CD4-positive, alpha-beta T cell treated with Interleukin-1 beta for 1 hour (primary cell): ENCODE measurements at places on chromosomes 7 and 10.

- DNase-seq, result no peak
Observed at GRCh38 chr7:37081436-37081835, 357.1 kb upstream of the AOAH start.

GRCh38 chr10:128814024-128814423 is 653.0 kb upstream of the MGMT start:
- no peak for DNase-seq

DNA sequence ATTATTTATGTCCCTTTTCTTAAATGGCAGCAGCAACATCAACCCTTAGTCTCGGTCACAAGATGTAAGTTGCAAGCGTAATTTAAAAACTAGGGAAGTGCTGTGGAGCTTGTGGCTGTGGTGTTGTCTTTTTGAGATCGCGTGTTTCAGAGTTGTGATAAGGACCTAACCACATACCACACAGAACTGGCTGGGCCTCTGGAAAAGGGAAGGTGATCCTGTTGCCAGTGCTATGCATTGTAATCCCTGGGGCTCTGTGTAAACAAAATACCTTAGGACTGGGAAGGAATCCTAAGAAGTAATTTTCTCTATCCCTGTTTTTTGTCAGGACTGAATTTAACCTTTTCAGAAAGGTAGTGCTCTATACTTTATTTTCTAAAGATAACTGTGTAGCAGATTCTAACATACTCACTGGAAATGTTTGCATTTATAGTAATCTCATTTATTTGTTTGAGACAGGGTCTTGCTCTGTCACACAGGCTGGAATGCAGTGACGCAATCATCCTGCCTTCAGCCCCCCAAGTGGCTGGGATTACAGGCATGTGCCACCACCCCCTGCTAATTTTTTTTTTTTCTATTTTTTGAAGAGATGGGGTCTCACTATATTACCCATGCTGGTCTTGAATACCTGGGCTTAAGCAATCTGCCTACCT is 60.4 kb downstream of the INPP5F start:
- peak; percentile 15 for DNase-seq

- DNase-seq, result no peak
Observed at GRCh38 chr7:111866787-111867186, 304.5 kb upstream of the IMMP2L start.

DNA sequence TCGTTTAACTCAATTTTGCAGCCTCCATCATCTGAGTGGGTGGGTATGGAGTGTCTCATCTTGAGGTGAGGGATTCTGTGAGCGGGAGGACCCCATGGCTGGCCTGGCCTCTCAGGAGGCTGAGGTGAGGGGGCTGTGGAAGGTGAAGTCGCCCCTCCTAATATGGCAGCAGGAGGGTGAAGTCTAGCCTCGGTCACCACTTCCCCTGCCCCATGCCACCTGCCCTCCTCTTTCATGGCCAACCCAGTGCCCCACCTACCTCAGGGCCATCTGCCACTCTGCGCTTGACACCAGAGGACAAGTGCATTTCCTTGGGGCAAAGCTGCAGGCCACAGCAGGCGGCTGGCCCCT is 8.7 kb downstream of the RASGEF1A start:
- DNase-seq, result no peak

- peak; percentile 79 for DNase-seq
Observed at GRCh38 chr10:17029581-17030271, 99.9 kb downstream of the CUBN start.

DNA sequence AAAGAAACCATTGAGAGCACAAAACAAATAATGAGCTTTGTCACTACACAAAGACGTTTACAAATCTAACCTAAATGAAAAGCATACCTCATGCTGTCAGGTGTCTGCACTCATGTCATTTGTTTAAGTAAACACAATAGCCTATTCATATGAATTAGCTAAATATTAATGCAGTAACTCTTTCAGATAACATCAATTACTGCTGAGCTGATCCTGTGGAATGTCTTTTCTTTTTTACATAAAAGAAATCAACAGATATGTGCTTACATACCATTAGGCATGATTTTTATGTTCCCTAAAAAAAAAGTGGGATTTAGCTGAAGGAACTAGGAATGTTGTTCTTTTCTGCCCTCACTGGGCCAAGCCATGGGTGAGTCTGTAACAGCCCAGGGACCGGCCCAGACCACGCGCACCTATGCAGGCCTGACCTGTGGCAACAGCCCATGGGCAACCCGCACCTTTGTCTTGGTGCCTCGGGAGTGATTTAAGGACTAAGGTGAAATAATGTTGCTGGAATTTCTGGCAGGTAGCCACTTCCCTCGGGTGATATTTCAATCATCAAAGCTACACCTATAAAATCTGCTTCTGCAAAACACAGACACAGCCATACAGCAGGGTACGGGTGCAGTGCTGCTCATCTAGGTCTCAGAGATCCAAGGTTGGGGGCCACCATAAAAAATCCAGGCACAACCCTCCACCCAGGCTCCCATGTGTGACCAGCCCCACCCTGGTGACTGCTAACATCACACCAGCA is 44.6 kb downstream of the FGFR2 start:
- no peak for DNase-seq

GRCh38 chr10:5416981-5417380 is 4.6 kb downstream of the NET1 start:
- DNase-seq, result no peak

DNA sequence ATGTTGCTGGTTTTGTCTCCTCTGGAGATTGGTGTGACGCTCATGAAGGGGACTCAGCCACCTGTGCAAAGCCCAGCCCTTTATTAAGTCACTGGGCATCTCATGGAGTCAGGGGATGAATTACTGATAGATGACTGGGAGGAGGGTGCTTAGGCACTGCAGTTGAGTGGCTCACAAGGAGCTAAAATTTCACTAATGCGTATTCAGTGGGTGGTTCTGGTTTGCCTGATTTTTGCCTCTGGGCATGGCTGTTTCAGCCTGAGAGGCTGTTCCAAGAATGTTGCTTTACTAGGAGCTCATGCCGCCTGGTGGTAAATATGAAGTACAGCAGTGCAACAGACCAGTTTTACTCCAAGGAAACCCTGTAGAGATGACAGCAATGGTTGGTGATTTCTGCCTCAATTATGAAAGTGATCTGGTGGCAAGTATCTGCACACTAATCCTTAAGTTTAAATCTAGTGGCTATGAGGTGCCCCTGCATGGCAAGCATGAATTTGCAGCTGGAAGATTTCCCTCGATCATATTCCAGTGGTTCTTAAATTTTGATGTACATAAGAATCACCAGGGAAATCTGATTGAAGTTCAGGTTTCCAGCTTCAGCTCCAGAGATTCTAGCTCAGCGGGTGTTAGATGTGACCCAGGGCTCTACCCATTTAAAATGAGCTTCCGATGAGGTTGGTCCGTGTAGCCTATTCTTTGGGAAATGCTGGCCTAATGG is 19.9 kb downstream of the ACTA2 start:
- DNase-seq, result peak; percentile 59

GRCh38 chr10:65793738-65794425 is 1132.0 kb upstream of the LRRTM3 start:
- no peak for DNase-seq

- no peak for DNase-seq
Observed at GRCh38 chr7:131489196-131489595, 67.2 kb downstream of the PODXL start.

GRCh38 chr7:85593355-85593754 is 406.5 kb upstream of the SEMA3D start:
- no peak for DNase-seq

- DNase-seq, result peak; percentile 33
Observed at GRCh38 chr7:90629297-90629918, 33.3 kb downstream of the CDK14 start.

GRCh38 chr10:99984211-99985034 is 25.3 kb downstream of the DNMBP start:
- DNase-seq, result no peak

- DNase-seq, result no peak
Observed at GRCh38 chr10:132336919-132337407, 5.0 kb downstream of the LRRC27 start.

DNA sequence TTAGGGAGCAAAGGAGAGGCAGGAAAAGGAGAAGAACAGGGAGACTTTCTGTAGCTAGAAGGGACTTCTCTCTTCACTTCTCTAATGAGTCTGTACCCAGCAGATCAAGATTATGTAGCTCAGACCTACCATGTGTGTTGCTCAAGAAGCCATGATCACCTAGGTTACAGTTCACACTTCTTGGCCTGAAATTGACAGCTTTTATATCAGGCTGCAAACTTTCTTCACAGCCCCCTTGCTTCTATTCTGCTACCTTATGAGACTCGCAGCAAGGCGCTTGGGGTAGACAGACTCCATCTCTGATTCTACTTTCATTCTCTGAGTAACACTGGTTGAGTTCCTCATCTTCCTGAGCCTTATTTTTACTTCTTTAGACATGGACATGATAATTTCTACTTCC is 19.6 kb upstream of the GIMAP2 start:
- peak; percentile 59 for DNase-seq

DNA sequence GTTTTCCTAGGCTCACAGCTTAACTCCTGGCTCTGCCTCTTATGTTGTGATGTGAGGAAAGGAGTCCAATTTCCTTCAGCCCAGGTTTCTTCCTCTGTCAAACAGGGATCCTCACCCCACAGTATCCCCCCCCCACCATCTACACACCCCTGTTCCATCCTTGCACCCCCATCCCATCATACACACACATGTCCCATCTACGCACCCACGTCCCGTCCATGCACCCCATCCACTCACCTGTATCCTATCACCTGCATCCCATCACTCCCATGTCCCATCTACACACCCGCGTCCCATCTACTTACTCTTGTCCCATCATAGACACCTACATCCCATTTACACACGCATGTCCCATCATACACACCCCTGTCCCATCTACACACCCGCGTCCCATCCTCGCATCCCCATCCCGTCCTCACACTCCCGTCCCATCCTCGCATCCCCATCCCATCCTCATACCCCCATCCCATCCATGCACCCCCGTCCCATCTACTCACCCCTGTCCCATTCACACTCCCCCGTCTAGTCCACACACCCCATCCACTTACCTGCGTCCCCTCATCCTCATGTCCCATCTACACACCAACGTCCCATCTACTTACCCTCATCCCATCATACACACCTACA is 117.3 kb downstream of the TRRAP start:
- DNase-seq, result no peak

DNA sequence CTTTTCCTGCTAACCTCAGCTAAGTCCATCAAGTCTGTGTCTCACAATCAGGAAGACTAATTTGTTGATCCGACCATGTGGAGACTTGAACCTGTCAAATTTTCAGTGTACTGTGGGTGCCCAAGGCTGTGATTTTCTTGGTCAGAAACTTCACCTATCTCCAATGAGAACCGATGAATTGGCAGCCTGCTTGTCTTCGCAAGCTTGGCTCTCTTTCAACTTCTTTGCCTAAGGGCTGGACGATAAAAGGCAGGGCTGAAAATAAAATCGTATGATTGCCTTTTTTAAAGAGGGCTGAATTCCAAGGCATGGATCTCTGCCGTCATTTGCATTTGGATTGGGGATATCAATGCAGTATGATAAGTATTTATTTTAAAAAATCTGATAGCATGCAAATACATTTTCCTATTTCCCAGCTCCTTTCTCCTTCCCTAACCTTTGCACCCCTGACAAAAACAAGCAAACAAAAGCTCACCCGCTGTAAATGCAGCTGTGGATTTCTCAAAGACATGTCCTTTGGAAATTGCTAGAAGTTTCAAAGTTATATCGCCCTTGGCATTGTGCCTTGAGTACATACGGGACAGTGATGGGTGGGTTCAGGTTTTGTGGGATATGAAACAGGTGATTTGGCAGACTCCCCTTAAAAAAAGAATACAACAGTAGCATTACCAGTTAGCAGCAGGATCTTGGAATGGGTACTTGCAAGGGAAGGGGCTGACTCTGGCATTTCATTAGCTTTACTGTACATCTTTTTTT is 80.6 kb downstream of the NPTX2 start:
- DNase-seq, result no peak

DNA sequence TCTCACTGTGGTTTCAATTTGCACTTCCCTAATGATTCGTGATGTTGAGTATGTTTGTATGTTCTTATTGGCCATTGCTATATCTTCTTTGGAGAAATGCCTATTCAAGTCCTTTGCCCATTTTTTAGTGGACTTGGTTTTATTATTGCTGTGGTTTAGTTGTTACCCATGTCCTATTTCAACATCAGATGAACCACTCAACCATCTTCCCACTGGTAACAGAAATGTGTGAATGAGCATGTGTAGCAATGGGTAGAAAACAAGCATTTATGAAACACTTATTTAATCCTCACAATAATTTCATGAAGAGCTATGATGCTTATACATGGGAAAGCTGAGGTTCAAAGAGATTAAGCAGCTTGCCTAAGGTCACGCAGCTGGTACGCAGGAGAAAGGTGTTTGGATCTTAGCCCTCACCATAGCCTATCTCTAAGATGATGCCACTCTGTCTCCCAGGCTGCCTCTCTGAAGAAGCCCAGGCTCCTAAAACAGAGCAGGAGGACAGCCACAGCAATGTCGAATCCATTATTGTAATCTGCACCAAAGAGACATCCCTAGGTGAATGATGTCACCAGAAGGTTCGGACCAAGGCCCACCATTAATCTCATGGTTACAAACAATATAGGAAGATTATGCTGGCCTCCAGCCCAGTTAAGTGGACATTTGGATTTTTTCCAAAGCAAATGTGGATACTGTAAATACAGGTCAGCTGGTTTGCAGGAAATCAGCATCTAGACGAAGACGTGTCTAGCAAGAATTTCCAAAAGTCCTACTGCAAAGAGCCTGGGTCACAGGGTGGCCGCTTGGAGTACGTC is 447.6 kb upstream of the ZMIZ1 start:
- DNase-seq, result no peak

DNA sequence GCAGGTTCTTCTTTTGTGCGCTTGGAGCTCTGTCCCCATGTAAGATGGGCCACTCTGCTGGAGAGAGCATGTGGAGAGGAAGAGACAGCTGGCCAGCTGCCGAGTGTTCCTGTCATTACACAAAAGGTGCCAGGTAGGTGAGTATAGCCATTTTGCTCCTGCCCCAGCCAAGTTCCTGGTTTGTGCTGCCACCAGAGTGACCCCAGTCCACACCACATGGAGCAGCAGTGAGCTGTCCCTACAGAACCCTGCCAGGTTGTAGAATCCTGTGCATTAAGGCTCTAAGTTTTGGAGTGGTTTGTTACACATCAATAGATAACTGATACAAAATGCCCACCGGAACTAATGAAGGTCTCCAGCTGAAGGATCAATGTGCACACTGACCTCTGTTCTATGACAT is 84.6 kb upstream of the GHITM start:
- DNase-seq, result no peak

DNA sequence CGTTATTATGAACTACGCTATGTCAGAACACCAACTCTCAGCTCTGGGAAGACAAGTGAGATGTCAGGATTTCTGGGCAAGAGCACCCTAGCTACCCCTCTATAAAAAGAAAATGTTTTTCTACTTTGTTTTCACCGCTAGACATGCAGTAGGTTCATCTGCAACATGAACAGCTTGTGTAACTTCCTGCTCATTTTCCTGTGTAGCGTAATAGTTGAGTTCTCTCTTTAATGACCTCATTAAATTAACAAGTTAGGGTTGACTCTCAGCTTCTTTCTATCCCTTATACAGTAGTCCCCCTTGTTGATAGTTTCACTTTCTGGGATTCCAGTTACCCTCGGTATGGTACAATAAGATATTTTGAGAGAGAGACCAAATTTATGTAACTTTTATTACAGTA is 329.4 kb upstream of the ZNF32 start:
- DNase-seq, result no peak
